ENCODE measurements at places on chromosomes 5 and 9.

DNA sequence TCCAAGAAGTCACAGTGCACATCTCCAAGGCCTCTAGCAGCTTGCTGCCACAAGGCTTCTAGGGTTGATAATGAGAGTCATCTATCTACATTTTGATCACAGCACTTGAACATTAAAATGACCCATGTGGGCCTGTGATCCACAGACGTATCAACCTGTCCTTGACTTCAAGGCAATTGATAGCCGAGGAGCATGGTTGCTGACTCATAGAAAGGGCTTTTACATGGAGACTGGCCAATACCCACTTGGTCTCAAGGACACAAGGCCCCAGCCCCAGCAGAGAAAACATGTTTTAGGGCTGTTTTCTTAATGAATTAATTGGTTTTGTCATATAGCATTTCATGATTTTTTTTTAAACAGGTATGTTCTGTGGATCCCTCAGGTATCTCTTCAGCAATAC, 314.0 kb downstream of the SEMA5A start:
- DNase-seq, result no peak

- no peak for DNase-seq
These were observed 83.2 kb downstream of the CDH18 start for GRCh38 chr5:19904766-19905165.

GRCh38 chr5:95718203-95718602, 12.9 kb upstream of the RHOBTB3 start:
- DNase-seq, result peak; percentile 92

GRCh38 chr9:91604451-91605179, 181.0 kb upstream of the NFIL3 start:
- DNase-seq, result no peak

- no peak for DNase-seq
These were observed 65.2 kb downstream of the USP20 start for GRCh38 chr9:129900263-129901027.

GRCh38 chr5:33936381-33937016, at the start of gene RXFP3:
Gene RXFP3, plus strand, starts transcription at chr5:33936386. Its CDS starts 355 bp downstream, at chr5:33936741.
- DNase-seq, result no peak

GRCh38 chr5:176785184-176786145, 24.9 kb upstream of the UNC5A start:
- no peak for DNase-seq

DNA sequence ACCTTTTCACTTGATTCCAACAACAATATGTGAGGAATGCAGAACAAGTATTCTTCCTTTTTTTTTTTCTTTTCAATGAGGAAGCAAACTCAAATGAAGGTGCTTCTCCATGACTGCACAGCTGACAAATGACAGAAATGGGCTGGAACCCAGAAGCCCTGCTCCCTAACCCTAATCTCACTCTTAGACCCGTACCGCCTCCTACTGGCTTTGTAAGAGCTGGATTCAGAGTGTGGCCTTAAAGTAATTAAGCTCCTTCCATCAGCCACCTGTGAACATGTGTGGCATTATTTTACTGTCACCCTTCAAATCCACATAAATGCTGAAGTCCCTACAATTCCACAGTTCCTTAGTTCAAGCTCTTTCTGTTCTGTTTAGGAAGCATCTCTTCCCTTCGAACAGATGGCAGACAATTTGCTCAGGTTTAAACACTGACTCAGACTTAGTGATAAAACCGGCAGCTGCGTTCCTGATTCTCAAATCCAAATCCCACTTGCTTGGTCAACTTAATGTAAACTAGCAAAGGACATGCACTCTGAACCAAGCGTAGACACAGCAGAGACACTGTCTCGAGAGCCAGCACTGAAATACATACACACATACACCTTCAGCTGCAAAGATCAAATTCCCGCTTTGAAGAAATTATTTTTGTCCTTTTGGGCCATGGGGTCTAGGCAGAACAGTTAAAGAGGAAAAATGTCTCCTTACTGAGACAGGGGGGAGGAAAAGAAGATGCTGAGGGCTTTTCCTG, 316.7 kb upstream of the TLE4 start:
- peak; percentile 59 for DNase-seq

- DNase-seq, result no peak
These were observed 33.5 kb downstream of the ANXA6 start for GRCh38 chr5:151123897-151124751.

GRCh38 chr5:138054847-138055558, 22.1 kb upstream of the FAM13B start:
- peak; percentile 32 for DNase-seq

DNA sequence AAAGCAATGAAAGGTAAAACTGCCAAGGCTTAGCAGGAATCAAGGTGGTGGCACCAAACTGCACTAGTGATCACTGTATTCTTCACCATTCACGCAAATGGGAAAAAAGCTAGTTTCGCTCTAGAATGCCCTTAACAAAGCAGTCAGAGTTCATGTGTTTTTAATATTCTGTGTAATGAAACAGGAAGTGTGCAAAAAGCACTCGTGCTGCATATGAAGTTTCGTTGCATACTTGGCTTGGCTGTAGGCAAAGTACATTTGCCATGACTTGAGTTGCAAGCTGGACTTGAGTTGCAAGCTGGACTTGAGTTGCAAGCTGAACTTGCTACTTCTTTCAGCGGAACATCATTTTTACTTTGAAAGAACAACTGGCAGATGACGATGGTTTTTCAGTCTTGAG, 55.4 kb downstream of the FOXI1 start:
- DNase-seq, result no peak

GRCh38 chr5:39400713-39401578, 23.8 kb downstream of the DAB2 start:
- peak; percentile 31 for DNase-seq

DNA sequence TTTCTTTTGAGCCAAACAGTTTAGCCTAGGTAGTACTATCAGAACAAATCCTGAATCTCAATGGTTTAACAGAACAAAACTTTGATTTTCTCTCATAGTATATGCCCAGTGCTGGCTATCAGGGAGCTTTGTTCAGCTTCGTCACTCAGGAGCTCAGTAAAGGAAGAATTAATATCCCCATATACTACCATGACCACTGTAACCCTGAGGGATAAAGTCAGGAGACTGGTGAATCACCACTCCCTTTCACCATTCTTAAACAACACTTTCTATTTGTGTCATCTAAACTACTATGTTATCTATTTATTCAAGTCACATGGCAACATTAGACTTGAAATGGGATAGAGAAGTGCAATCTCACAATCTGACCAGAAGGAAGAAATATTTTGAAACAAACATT, 522.6 kb upstream of the COX7C start:
- no peak for DNase-seq

GRCh38 chr9:95036676-95037075, 280.8 kb downstream of the FANCC start:
- no peak for DNase-seq

DNA sequence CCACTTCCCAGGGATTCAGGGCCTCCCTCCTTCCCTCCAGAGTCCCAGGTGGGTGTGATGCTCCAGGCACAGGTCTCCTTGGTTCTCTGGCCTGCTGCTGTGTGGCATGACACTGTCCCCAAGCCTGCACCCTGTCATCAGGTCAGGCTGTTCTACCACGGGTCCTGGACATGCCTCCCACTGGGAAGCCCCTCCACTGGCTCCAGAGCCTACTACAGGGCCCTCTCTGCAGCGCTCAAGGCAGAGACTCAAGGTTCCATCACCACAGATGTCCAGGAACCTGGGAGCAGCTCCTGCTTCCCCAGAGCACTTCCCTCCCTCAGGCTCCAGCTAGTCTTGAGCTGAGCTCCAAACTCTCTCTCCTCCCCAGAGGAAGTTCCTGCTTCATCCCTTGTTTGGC, 237.3 kb downstream of the PBX3 start:
- no peak for DNase-seq

DNA sequence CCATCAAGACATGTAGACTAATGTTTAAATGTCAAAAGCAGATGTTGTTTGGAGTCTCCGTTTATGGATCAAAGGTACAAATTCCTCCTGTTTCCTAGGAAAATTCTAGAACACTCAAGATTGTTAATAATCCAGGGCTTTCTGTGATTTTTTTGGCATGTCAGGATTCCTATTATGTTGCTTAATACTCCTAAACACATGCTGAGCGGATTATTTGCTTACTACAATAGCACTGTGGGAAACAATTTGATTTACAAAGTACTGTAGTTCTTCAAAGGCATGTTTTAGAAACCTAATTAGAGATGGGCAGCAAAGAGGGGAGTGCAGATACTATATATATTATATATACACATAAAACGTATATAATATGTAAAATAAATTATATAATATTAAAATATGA, 19.0 kb upstream of the SCAMP1 start:
- DNase-seq, result no peak

DNA sequence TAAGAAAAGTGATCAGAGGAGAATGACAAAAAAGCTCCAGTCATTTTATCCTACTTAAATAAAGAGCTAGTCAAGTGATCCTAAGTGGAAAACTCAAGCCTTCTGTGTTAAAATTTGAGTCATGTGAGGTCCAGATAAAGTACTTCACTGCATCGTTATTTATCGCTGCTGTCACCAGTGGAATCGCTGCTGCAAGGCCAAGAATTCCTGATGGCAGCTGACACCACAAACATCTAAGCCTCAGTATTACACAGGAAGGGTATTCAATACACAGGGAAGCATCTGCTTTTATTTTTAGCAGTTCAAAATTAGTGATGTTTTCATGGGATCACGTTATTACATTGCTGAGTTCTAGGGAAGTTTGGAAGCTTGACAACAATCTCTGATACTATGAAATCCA, 190.3 kb downstream of the GOLPH3 start:
- DNase-seq, result no peak

Data from mesendoderm (in vitro differentiated cells).